ENCODE measurements at places on chromosomes 1 and 21.

DNA sequence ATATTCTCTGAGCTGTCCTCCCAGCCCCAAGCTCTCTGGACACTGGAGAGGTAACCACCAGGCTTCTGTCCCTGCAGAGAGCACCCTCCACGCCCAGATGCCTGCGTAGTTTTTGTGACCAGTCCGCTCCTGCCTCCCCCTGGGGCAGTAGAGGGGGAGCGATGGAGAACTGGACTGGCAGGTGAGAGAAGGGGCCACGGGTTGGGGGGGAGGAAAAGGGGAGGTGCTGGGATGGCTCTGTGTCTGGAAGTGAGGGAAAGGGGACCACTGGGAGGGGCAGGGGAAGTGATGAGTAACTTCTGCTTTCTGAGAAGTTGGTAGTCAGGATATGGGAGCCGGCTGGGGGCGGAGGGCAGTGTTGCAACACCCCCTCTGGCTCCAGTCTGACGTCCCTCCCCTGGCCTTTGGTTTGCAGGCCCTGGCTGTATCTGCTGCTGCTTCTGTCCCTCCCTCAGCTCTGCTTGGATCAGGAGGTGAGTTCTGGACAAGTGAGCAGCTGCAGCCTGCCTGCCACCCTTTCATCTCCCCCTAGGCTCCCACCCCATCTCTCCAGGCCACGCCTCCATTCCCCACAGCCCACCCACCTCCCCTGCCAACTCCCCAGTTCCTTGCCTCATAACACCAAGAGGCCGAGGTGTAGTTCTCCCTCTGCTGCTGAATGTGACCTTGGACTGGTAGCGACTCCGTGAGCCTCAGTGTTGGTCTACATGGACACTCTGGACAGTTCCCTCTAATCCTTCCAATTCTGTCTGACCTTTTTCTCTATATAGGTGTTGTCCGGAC is 3.1 kb downstream of the ADAMTSL4 start:
- DNase-seq = peak; percentile 94

GRCh38 chr1:162206749-162207635 is 137.5 kb downstream of the NOS1AP start:
- DNase-seq = no peak

DNA sequence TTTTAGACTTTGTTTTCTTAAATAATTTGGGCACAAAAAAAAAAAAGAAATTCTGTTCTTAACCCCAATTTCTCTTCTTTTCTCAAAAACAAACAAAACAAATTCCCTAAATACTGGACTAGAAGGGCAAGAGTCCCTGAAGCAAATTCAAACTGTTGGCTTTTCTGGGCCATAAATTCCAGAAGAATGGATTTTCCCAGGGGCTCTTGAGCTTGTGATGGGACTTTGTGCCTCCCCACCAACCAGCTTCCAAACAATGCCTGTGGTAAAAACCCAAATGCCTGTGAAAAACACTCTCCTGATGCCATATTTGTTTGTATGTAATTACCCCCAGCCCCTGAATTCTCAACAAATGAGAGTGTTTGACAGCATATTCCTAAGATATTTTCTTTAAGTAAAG is 55.4 kb downstream of the SGIP1 start:
- no peak for DNase-seq

DNA sequence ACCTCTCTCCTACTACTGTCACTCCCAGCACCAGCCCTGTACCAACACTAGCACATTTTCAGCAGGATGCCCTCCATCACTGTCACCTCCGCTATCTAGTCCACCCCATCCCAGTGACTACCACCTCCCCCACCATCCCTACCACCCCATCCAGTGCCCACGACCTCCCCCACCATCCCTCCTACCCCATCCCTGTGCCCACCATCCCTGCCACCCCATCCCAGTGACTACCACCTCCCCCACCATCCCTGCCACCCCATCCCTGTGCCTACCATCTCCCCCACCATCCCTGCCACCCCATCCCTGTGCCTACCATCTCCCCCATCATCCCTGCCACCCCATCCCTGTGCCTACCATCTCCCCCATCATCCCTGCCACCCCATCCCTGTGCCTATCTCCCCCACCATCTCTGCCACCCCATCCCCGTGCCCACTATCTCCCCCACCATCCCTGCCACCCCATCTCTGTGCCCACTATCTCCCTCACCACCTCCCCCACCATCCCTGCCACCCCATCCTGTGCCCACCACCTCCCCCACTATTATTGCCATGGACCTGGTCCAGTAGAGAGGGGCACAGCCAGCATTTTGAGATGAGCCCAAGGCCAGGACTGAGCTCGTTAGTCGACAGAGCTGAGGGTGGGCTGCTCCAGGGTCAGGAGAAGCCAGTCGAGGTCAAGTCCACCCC is 45.7 kb downstream of the DISP3 start:
- DNase-seq = no peak

GRCh38 chr1:101200513-101200912 is 36.3 kb upstream of the S1PR1 start:
- peak; percentile 21 for DNase-seq
